Activated CD4-positive, alpha-beta T cell treated with anti-CD3 and anti-CD28 coated beads, Interleukin-2, amount 50 U/mL, for 1 hour (primary cell): ENCODE measurements at places on chromosomes 16 and 17.
A peak's percentile ranks its signal among the peaks of the same experiment; 100 is the strongest.

- no peak for DNase-seq
These were observed 7.0 kb downstream of the PIGQ start for GRCh38 chr16:576823-577201.

- no peak for DNase-seq
These were observed 41.5 kb upstream of the TEKT3 start for GRCh38 chr17:15382914-15383313.

- no peak for DNase-seq
These were observed 22.5 kb upstream of the ETV4 start for GRCh38 chr17:43568506-43569082.

DNA sequence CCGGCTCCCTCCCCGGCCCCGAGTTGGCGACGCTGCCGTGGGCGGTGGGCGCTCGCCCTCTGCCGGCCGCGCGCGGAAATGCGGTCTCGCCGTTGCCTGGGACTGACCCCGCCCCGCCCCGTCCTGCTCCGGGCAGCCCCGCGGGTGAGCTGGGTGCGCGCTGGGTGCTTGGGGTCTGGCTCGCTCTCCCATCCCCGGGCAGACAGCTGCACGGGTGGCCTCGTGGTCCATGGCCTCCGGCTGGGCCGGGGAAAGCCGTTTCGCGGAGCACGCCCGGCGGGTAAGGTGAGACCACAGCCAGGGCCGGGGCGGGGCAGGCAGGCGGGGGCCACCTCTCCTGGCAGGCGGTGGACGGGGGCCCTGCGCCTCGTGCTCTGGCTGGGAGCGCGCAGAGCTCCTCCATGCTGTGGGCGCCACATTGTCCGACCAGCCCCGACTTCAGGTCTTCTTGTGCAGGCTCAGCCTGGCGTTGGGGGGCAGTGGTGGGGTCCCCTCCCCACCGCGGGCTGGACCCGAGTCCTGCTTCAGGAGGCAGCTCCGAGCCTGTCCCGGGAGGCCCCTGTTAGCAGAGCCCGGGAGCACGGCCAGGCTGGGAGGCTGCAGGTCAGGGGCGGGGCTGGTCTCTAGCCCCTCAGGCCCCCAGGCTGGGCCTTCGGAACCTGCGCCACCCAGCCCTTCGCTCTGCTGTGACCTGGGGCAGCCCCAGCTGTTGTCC is 7.0 kb upstream of the C1QTNF8 start:
- peak; percentile 71 for DNase-seq

- DNase-seq: no peak
These were observed 58.5 kb downstream of the XYLT1 start for GRCh38 chr16:17412221-17412620.

DNA sequence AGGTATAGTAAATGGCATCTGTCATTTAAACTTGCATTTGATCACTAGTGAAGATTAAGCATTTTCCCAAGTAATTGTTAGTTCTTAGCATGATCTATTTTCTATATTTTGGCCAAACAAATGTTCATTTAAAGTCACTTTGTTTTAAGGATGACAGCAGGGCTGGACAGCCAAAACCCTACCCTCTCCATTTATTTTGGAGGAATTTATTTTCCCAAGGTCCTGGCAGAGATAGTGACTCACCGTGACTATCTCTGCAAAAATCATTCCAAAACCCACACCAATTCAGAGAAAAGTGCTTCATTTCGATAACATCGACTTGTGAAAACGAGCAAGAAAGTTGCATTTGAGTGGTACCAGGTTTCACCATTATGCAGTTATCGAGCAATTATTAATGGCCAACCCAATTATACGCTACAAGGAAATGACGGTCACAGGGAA is 665 bp upstream of the AKAP1 start:
- DNase-seq: no peak

DNA sequence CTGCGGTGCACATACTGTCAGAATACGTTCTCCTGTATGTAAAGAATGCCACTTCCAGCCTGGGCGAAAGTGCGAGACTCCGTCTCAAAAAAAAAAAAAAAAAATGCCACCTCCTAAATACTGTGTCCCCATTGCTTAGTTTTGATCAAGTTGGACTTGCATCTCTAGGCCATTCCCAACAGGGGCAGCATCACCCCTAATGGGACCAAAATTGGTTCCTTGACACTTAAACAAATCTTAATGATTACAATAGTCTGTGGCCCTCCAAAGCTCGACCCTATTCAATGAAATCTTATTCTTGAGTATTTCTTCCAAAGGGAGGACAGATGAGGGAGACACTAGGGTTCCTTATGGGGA is 154.7 kb upstream of the PLCG2 start:
- no peak for DNase-seq

DNA sequence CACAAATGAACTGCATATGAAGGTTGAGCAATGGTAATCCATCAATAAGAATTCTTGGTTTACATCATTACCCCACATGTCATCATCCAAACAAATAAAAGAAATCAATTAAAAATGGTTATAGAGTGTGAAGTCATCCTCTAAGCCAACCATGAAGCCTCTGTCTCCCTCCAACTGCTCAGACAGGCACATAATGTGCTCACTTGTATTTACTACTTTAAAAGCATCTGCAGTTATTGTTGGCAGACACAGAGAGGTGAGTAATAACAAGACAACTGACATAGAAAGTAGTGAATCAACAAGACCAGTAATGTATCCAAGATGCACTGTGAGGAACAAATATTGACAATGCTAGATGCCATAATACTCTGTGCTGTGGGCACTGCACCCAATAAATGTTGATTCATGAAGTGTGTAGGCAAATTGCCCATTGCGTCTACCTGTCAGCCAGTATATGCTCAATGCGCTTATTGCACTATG is 20.0 kb downstream of the ADAMTS18 start:
- no peak for DNase-seq

- DNase-seq: peak; percentile 72
These were observed at the start of gene METTL23 for GRCh38 chr17:76726776-76727718. Gene METTL23, plus strand, starts transcription at chr17:76726839. Its CDS starts 2,872 bp downstream, at chr17:76729711.

GRCh38 chr16:86150641-86151238 is 251.8 kb downstream of the IRF8 start:
- DNase-seq: no peak

- no peak for DNase-seq
These were observed 31.1 kb upstream of the CCR7 start for GRCh38 chr17:40596261-40596919.

- DNase-seq: no peak
These were observed 37.4 kb downstream of the COX4I1 start for GRCh38 chr16:85836706-85837582.

GRCh38 chr17:31724026-31724425 is 135.0 kb downstream of the COPRS start:
- DNase-seq: no peak

DNA sequence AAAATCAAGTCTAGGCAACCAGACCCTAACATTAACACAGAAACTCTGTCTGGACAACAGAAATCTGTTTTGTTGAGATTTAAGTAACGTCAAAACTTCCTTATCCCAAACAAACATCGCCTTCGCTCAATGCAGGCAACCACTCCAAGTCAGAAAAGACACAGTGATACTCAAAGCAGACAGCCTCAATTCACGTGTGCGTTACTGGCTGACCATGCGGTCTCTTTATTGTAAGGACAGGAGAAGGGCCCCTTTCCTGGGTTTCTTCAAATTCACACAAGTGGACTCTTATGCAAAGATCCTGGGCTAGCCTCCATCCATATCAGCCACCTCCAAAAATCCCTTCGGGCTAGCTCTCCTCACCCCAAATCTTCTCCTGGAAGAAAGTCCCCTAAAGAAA is 467.7 kb downstream of the SOX9 start:
- DNase-seq: no peak

- DNase-seq: no peak
These were observed 38.3 kb upstream of the ACSM2B start for GRCh38 chr16:20614186-20615141.
